ENCODE measurements at places on chromosomes 13 and 19.
A peak's percentile ranks its signal among the peaks of the same experiment; 100 is the strongest.

- DNase-seq = no peak
Measured at GRCh38 chr19:47589824-47590223, 16.9 kb upstream of the ZNF541 start.

DNA sequence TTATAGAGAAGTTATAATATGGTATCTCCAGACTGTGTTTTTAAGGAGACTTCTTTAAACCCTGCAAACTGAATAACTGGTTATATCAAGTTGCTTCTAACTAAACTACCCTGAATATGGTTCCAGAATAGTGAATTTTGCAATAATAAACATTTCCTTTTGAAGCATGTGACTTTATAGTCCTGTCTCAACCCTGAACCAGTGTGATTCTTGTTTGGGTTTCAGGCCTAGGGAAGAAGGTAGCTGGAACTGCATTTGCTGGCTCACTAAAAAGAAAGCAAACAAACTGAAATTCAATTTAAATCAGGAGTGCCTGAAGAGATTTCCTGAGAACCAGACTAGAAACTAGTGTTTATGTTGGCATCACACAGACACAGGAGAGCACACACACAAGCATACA, 4.9 kb downstream of the ARHGEF7 start:
- no peak for DNase-seq

GRCh38 chr13:99386911-99387788, 80.0 kb upstream of the GPR183 start:
- no peak for DNase-seq

DNA sequence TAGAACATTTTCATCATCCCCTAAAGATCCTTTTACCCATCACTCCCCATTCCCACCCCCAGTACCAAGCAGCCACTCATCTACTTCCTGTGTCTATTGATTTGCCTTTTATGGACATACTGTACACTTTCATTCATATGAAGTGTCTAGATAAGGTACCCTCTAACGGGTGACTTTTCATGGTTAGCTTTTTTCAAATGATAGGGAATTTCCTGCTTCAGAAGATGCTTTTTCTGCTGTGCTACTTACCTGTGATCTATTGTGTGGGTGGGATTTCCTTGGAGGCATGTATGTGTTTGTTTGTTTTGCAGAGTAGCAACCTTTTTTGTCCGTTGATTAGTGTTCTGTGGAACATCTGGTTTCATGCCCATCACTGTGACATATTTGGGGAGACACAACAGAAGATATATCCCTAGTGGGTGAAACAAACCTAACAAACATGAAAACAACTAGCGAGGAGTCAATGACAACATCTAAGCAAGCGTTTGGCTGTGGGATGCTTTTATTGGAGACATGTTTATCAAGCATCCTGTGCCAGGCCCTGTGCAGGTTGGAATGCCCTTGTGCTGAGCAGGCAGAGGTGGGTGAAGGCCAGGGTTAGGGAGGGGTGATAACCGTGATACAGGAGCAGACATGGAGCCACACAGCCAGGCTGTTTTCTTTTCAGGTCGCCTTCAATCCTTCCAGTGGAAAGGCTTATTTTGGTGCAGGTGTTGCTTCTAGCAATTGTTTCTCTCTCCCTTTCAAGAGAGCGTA, 17.6 kb downstream of the SPINT2 start:
- DNase-seq = no peak

- DNase-seq = no peak
Measured at GRCh38 chr13:53100394-53101063, 71.9 kb downstream of the OLFM4 start.

- DNase-seq = no peak
Measured at GRCh38 chr19:51418707-51419106, 1.3 kb upstream of the SIGLEC10 start.

DNA sequence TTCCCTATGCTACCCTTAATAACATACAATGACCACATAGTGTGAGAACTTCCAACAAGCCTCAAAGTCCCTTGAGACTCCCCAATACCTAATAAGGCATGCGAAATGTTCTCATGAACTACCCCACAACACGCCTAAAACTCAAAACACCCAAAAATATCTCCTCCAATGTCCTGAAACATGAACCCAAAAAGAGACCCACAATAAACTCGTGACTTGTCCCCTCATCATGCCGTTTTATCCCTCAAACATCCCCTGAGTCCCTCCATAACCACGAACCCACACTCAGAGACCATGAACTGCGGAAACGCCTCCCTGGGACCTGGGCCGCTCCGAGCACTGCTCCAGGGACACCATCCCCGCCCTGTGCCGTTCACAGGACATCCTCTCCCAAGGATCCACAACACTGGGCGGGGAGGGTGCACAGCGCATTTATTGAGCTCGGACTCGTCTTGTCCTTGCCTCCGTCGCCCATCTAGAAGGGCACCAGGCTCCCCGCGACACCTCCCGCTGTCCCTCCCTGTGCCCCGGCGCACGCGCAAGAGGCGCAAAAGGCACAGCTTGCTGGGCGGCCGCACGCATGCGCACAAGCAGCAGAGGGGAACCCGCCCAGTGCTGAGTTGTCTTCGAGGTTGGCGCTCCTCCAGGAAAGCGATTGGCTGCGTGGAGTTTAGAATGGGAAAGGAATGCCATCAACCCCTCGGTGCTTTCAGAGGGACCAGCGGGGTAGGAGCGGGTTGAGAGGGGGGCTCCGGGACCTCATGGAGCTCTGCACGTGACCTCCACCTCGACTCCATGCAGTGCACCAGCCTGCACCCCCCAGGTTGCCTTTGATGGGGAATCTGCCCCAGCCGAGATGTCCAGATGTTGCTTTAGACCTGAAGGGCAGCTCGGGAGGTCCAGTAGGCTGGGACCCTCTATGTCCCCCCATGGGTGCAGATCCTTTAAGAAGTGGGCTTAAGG, 8.8 kb downstream of the FXYD3 start:
- no peak for DNase-seq

- DNase-seq = no peak
Measured at GRCh38 chr13:46213242-46213641, 1.5 kb downstream of the LRRC63 start.

GRCh38 chr13:100173203-100173602, 84.3 kb downstream of the PCCA start:
- DNase-seq = no peak

- no peak for DNase-seq
Measured at GRCh38 chr13:102325321-102325720, 76.5 kb downstream of the FGF14 start.

GRCh38 chr13:32840113-32840512, 176.1 kb upstream of the KL start:
- no peak for DNase-seq

- DNase-seq = no peak
Measured at GRCh38 chr13:20209948-20210347, 17.2 kb upstream of the GJB2 start.

DNA sequence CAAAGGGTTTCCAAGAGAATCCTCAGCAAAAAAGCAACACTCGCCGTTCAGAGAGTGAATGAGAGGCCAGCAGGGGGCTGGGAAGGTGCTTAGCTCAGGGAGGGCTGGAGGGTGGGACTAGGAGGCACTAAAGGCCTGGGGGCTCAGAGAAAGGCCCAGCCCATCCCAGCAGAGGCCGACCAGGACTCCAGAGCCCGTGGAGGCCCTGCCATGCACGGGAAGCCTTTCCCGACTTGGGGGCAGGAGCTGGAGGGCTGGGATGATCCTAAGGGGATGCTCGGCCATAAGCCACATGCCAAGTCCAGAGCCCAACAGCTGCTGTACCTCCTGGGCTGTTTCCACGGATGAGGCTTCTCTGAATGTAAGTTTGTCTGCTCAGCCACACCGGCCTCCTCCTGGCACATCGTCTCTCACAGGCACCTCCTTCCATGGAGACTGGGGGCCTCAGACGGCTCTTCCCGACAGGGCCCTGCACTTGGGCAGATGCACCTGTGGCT, 19.5 kb downstream of the RASA3 start:
- no peak for DNase-seq

DNA sequence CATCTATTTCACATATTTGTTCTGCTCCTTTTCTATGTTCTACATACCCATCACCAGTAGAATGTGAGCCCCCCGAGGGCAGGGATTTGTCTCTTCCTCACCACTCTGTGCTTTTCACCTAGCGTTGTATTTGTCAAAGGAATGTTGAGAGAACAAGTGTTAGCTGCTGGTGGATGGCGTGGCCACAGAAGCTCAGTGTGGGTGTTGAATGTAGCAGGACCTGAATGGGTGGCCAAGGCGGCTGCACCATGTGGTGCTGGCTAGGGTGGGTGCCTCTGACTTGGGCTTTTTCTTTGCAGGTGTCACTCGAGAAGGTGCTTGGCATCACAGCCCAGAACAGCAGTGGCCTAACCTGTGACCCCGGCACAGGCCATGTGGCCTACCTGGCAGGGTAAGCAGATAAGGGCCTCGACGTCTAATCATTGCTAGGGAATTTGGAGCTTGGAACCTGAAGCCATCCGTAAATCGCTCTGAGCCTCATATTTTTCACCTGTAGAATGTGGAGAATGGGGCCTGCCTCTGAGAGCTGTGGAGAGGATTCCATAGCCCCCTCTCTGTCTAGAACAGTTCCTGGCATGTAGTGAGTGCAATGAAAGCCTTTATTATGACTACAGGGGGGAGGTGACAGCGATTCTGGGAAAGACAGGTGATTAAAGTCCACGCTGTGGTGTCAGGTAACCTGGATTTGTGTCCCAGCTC, 3.9 kb downstream of the WDR62 start:
- DNase-seq = no peak

DNA sequence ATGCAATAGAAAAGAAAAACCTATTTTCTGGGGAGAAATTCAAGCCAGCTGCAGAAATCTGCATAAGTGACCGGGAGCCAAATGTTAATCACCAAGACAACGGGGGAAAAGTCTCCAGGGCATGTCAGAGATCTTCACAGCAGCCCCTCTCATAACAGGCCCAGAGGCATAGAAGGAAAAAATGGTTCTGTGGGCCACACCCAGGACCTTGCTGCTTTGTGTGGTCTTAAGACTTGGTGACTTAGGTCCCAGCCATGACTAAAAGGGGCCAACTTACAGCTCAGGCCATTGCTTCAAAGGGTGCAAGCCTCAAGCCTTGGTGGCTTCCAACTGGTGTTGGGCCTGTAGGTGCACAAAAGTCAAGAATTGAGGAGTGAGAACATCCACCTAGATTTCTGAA, 2847.6 kb upstream of the PCDH20 start:
- DNase-seq = no peak

- DNase-seq = no peak
Measured at GRCh38 chr19:46678110-46678732, 17.2 kb upstream of the DACT3 start.

DNA sequence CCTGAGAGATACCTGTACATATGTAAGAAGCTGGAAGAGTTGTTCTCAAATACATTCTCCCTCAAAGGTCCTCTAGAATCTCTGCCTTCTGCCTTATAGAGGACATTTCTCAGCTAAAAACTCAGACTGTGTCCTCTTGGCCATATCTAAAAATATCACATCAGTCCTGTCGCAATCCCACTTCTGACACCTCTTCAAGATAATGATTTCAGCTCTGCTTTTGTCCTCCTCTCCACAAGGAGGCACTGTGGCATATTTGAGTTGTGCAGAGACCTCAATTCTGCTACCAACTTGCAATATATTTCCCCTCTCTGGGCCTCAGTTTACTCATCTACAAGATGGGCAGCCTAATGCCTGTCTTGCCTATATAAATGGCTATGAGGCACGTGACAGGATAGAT, 16.6 kb downstream of the ADAMTS10 start:
- no peak for DNase-seq

- no peak for DNase-seq
Measured at GRCh38 chr19:57566396-57567265, 7.0 kb upstream of the ZNF550 start.

DNA sequence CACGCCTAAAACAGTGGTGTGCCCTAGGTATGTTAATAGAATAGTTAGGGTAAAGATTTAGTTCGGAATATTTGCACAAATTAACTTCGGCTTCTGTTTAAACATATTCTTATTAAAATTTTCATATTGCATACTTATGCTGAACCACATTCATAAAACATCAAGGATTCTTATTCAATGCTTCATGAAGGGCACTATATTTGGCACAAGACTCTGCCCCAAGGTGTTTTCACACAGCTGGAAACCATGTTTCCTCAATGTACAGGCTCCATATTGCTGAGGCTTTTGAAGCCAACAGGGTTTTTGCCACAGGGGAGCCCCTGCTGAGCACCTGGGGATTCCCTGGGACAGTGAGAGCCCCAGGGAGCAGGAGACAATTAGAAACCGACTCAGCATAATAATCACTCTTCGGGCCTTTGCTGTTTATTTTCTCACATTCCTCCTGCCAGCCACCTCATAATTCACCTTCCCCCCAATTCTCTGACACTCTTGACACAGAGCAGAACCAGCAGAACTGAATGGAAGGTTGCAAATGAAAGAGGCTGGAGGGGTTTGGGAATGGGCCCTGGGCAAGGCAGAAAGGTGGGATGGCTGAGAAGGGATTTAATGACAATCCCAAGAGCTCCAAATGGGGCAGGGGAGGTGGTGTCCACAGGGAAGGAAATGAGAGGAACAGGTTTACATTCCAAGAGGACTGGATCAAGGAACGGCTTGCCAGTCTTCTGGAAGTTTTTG, 72.3 kb upstream of the POMP start:
- DNase-seq = no peak

GRCh38 chr19:18788529-18789421, 2.3 kb downstream of the COMP start:
- DNase-seq = no peak

DNA sequence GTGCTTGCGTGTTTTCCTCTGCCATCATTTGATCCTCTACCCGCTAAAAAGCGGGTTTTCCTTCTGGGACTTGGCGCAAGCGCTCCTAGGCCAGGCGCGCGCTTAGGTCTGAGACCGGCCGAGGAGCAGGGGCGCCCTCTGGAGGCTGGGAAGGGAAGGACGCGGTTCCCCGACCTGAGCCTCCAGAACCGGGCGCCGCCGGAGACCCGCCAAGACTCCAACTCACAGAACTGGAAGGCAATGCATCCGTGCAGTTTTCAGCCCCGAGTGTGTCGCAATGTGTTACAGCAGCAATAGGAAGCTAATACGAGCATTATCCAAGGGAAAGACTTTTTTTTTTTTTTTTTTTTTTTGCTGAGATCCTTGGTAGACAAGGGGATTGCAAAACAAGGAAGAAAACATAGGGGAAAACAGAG, 190.9 kb downstream of the COL4A1 start:
- no peak for DNase-seq

GRCh38 chr13:44906713-44907112, 82.6 kb downstream of the NUFIP1 start:
- peak; percentile 29 for DNase-seq

GRCh38 chr13:108985166-108985565, 355.8 kb downstream of the MYO16 start:
- no peak for DNase-seq

GRCh38 chr19:29001597-29002245, 211.2 kb downstream of the UQCRFS1 start:
- DNase-seq = no peak

- no peak for DNase-seq
Measured at GRCh38 chr19:33662391-33663092, 40.8 kb downstream of the CHST8 start.

Measured in NCI-H1092 treated with DMSO at 0.1 percent for 48 hours (cell line).